ENCODE measurements at places on chromosomes 7 and 10.

DNA sequence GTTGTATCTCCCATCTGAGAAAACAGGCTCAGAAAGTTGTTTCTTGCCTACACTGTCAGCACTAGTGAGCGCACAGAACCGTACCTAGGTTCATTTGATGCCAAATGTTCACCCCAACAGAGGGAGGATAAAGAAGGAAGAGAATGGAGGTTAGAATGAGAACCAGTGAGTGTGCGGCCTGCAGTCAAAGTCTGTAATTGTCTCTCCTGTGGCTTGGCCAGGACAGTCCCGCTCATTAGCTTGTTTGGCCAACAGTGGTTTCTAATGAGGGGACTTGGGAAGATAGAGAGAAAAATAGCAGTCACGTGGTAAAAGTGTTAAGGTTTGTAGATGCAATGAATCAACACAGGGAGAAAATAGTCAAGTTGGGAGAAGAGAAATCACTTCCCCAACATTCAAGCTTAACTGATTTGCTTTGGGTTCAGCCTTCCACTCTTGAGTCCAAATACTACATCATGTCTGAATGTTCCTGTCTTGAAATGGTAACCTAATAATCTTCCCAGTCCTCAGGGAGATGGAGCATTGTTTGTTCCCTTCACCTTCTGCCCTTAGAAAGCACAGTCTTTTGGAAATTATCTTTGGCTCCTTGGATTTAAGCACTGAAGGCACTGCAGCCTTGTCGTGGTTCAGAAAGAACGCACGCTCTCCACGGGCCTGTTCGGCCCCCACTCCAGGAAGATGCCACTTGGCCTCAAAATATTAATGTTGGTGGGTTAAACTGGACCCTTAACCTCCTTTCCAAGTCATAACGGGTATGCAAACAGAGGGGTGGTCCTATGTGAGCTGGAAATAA is 360.4 kb upstream of the ZNF32 start:
- no peak for DNase-seq

GRCh38 chr7:74033372-74034311 is 5.7 kb downstream of the ELN start:
- no peak for DNase-seq

- DNase-seq, result no peak
These were observed 58.1 kb downstream of the MDFIC start for GRCh38 chr7:114979803-114980507.

- no peak for DNase-seq
These were observed 17.0 kb downstream of the CHST12 start for GRCh38 chr7:2420216-2420933.

DNA sequence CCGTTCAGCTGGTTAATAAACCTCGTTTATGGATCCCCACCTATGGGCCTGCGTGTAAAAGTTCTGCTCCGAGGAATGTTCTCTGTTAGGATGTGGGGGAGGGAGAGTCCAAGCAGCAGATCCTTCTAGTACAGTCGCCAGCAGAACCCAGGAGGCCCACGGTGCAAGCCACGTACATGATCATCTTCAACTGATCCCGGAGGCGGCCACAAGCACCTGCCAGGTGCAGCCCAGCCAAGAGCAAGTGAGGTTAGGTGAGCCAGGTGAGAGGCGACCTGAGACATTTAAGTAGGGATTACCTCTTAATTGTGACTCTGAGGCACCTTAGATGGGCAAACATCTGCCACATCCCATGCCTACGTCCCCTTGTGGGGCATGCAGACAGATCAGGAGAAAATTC is 18.0 kb upstream of the FGFR2 start:
- DNase-seq, result no peak

DNA sequence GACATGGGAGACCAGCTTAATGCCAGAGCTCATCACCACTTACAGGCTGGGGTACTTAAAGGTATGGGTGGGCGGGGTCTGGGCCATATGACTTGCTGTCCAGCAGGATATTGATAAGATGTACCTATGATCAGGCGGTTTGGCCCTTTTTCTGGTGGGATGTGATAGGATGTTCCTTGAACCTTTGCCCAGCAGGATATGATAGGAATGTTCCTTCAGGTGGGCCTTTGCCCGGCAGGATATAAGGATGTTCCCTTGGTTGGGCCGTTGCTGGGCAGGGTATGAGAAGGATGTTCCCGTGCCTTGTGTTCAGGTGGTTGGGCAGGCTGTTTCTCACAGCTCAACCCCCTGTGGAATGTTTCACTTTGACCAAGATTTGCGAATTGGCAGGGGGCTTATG is 187.2 kb upstream of the CXCL12 start:
- no peak for DNase-seq

DNA sequence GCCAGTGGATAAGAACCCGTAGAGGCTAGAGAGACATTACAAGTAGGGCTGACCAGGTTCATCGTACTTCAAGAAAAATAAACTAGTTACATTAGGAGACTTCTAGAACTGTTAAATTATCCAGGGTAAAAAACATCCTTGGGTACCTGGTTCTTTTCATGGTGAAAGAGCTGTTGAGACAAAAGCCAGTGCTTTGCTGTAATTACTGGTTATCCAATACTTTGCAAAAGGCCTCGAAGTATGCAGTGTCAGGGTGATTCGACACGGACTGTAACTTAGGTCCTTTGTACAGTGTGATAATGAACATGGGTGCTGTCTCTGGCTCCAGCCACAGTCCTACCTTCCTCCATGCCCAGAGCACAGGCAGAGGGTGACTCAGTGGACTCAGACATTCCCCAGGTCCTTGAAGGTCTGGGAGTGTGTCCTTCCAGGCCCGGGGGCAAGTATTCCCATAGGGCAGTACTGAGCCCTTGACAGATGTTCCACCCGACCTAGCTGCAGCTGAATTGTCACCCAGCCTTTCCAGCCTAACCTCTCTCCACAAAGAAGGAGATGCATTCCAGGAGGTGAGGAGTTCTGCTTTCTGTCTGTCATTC is 123.6 kb upstream of the TMEM72 start:
- no peak for DNase-seq

DNA sequence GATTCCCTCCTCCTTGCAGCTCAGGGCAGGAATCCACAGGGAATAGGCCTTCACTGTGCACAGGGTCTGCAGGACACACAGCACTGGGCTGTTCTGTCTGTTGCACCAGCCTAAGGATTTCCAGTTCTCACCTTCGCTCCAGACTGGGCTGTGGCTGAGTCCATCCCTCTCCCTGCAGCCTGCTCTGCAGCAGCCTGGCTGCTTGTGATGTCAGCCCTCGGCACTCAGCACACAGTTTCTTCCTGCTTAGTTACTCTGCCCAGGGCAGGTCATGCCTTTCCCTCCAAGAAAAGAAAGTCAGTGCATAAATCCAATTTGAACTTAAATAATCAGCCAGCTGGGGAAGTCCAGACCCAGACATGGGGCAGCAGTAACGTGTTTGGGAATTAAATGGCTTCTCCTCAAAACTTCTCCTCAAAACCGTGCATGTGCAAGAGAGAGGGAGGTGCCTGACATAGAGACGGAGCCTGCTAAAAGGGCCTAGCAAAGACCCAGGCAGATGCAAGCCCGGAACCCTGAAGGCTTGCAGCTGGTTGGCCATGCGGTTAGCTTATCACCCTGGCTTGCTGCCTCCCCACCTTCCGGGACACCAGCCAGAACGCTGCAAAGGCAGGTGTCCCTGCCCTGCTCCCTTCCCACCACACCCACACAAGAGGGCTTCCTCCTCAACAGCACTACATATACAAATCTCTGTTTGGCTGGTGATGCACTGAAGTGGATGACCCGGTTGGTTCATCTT is 10.9 kb upstream of the GDF2 start:
- no peak for DNase-seq

GRCh38 chr10:99976886-99977665 is 32.7 kb downstream of the DNMBP start:
- DNase-seq, result no peak

GRCh38 chr7:130366564-130366963 is 13.7 kb upstream of the CPA1 start:
- no peak for DNase-seq

GRCh38 chr7:43785420-43785819 is 26.9 kb downstream of the BLVRA start:
- no peak for DNase-seq

GRCh38 chr10:18438361-18439126 is 212.8 kb downstream of the NSUN6 start:
- no peak for DNase-seq

DNA sequence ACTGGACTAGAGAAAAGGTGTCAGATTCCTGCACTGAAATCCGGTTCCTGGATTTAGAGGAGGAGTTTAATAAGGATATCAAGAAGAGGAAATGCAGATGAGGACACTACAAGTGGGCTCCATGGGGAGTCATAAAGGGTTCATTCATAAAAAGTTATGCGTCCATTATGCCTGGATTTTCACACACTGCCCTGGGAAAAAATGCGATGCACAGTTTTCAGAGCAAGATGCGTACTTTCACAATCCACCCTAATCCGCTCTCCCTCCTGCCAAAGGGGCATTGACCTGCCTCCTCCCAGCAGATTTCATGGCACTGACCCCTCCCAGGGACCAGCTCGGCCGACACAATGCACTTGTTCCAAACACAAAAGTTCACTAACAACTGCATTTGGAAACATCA is 42.2 kb upstream of the OPALIN start:
- DNase-seq, result no peak

All from SHP77 treated with DMSO at 0.1 percent for 48 hours (cell line).